ENCODE measurements at places on chromosomes 11 and 22.

DNA sequence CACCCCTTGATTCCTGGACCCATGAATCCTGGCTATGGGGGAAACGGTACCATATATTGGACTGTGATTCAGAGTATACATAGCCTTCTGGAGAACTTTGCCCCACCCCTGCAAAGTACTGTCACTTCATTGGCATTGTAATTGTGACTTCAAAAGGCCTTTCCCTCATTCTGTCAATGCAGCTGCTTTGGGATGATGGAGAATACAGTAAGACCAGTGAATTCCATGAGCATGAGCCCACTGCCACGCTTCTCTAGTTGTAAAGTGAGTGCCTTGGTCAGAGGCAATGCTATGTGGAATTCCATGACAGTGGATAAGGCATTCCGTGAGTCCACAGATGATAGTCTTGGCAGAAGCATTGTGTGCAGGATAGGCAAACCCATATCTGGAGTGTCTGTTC lies 25.7 kb upstream of the MSANTD2 start:
- no peak for DNase-seq

GRCh38 chr11:559020-559620 lies 1.4 kb downstream of the LMNTD2 start:
- DNase-seq: no peak

GRCh38 chr11:61477126-61477525 lies 31.4 kb upstream of the LRRC10B start:
- DNase-seq: no peak

- DNase-seq: no peak
These were observed 520.4 kb upstream of the LUZP2 start for GRCh38 chr11:23976426-23976825.

- peak; percentile 86 for DNase-seq
These were observed 7.7 kb downstream of the RIN1 start for GRCh38 chr11:66328302-66329144.

GRCh38 chr11:14789879-14790484 lies 102.0 kb downstream of the CYP2R1 start:
- no peak for DNase-seq

GRCh38 chr11:29272019-29272654 lies 744.7 kb downstream of the KCNA4 start:
- no peak for DNase-seq

DNA sequence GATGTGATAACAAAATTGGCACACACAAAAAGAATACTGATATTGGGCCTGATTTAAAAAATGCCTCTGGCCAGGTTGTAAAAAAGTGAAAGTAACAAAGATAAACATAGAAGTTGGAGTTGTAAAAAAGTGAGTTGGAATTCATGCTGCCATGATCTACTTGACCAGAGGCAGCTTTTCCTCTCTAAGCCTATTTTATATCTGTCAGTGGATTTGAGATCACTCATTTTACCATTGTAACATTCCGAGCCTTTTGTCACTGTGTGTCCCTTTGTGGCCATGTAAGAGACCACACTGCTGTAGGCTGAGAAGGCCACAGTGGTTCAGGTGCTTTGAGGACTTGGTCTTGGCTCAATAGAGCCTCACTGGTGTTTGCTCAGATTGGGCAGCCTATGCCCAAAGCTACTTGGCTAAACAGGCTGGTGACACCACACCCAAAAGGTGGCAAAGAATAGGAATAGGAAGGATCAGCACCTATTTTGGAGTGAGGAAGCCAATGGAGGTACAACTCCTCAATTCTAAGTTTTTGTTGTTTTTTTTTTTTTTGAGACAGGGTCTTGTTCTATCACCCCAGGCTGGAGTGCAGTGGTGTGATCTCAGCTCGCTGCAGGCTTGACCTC lies 7.1 kb downstream of the FEN1 start:
- DNase-seq: no peak

- no peak for DNase-seq
These were observed 3.3 kb upstream of the FXYD6 start for GRCh38 chr11:117879516-117880480.

- peak; percentile 72 for DNase-seq
These were observed 62.5 kb downstream of the FEZ1 start for GRCh38 chr11:125433454-125434121.

DNA sequence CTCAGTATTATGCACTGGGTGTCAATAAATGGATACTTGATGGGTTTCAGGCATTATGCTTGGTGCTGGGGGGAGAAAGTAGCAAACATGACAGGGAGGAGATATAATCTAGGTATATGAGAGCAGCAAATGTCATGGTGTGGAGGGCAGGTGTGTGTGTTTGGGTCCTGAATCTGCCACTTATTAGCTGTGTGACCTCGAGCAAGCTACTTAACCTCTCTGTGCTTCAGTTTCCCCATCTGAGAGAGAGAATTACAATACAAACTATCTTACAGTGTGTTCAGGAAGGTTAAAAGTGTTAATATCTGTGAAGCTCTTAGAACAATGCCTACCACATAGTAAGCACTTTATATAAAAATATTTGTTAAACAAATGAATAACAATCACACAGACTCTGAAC lies 2.8 kb downstream of the SLC22A8 start:
- DNase-seq: no peak

- no peak for DNase-seq
These were observed 18.9 kb upstream of the SUSD2 start for GRCh38 chr22:24162436-24162835.

GRCh38 chr11:104583857-104584256 lies 314.4 kb downstream of the CASP12 start:
- DNase-seq: no peak

DNA sequence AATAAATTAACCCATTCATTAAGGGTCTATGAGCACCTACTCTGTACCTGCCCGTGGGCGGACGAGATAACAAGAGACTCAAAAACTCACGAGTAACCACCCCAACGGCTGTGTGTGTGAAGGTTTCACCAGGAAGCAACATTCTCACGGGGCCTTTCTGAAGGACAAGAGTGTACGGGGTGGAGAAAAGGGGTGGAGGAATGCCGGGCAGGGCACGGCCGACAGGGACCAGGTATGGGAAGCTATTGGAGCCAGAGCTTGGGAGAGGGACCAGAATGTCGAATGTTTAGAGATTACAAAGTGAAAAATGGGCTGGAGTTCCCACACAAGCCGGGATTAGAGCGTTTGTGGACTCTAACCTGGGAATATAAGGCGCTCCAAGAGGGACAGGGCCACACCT lies 1.6 kb downstream of the KMT5B start:
- no peak for DNase-seq

DNA sequence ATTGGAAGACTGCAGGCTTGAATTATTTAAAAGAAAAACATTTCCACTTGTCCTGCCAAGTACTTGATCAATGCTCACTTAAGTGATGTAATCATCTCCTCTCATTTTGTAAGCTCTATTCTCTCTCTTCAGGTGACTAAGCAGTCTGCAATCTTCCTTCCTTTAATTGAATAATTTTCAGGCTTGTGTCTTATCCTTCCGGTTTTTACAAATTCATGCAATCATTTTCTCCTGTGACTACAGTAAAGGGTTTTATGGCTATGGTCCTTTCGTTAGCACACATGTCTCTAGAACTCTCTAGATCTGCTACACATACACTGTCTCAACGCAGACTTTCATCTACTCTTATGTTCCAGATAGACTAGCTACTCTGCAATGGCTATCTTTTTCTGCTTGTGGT lies 12.6 kb upstream of the UPB1 start:
- no peak for DNase-seq

DNA sequence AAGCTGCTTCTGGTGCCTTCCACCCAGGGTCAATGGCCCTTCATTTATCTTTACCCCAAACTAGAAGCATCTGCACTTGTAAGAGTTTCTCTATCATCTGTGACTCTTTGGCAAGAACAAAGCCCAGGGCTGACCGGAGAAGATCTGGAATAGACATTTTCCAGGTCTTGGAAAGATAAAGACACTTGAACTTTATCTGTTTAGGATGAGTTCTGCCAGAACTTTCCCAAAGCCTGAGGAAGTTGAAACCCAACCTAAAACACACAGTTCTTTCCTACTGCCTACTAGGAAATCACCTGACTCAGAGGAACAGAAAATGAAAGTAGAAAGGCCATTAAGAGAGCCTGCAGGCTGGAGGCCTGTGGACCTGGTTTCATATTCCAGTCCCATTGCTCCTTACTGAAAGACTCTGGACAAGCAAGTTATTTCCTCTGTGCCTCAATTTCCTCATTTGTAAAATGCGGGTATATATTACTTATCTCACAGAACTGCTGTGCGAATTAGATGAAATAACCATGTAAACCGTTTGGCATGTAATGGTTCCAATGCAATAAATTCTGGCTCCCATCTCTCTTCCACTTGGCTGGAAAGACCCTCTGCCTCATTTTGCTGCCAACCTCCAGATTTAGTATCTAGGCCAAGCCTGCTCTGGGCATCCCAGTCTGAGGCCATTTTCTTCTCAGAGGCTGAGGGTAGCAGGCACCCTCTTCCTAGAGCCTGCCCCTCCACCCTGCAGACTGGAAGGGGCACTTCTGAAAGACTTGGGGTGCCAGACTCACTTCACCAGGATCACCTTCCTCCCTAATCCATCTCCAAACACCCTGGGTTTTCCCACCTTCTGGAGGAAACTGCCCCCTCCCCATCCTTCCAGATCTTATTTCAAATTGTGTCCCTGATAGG lies 1.2 kb downstream of the UBE2L6 start:
- no peak for DNase-seq

GRCh38 chr11:124070915-124071622 lies 29.9 kb upstream of the OR10G7 start:
- DNase-seq: peak; percentile 60

- no peak for DNase-seq
These were observed 9.9 kb downstream of the CCND1 start for GRCh38 chr11:69650832-69651344.

- DNase-seq: peak; percentile 79
These were observed at the start of gene RTN4RL2 for GRCh38 chr11:57460022-57460757. RTN4RL2 (plus strand) TSS chr11:57460528; CDS start chr11:57460866, 338 bp downstream.

GRCh38 chr22:17924735-17925364 lies 99.5 kb downstream of the MICAL3 start:
- no peak for DNase-seq

GRCh38 chr22:20663137-20663828 lies 110.6 kb upstream of the SERPIND1 start:
- no peak for DNase-seq

- peak; percentile 3 for DNase-seq
These were observed 1862.9 kb upstream of the RAG2 start for GRCh38 chr11:38460896-38461295.

DNA sequence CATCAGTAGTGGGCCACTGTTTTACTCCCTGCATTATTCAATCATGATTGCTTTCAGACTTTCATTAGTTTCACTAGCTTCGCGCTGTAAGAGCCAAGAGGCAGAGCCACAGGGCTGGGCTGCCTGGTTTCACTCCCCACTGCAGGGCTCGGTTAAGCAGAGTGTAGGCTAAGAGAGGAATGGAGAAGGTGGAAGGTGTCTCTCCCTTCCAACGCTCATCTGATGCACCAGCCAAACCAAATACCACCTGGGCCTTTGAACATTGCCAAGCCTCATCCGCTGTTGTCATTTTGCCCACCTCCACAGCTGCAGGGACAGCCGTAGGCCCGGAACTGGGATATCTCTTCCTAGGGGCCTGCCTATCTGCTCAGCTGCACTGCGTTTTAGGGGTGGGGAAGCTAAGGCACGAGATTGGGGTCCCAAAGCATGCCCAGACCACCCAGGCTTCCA lies 480 bp upstream of the SMARCB1 start:
- no peak for DNase-seq

- no peak for DNase-seq
These were observed 344.3 kb downstream of the AASDHPPT start for GRCh38 chr11:106421676-106422292.

DNA sequence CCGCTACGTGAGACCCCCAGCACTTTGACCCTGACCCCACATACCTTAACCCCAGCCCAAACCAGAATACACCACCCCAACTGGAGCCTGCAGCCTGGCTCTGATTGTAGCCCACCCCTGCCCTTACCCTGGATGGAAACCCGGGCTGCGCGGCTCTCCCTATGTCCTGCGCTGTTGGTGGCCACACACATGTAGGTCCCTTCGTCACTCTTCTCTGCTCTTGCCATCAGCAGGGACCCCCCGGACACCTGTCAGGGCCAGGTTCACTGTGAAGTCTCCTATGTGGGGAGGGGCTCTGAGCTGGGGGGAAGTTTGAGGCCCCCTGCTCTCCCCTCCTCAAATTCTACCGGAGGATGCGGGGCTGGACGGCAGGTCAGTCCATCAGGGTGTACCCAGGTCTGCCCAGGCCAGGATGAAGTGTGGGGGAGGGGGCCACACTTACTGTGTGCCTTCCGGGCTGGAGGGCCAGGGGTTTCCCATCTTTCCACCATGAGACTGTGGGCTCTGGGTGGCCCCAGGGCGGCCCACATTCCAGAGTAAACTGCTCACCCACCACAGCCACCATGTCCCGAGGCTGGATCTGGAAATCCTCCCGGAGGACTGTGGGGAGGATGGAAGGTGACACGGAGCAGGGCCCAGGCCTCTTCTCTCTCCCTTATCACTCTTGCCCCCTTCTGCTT lies 1.5 kb downstream of the ROBO4 start:
- no peak for DNase-seq

DNA sequence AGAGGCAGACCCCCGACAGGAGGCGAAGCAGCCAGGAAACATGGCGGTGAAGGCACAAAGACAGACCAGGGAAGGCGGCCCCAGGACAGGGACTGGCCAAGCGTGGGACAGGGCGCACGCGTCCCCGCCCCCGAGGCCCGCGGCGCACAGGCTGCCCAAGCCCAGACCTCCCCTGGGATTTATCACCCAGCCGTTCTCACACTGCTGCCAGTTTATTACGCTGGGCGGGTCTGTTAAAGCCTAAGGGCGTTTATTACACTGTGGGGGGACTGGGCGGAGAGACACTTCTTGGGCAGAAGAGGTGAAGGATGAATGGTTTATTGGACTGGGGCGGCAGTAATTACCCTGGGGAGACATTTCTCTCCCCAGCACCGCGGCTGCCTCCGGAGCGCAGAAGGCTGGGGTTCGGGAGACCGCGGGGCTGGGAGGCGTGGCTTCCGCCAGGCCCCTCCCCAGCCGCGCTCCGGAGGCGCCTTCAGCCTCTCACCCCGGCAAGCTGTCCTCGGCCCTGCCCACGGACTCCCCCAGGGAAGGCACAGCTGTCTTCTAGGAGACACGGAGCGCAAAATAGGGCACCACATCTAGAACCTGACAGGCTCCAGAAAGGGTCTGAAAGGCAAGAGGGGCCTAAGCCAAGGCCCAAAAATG lies 47.1 kb downstream of the SLC22A12 start:
- DNase-seq: no peak

Data from HEK293T (cell line).